ENCODE measurements at places on chromosomes 2 and 18. TPM values are rescaled to one million over a fixed set of nuclear protein-coding genes. Genes with fewer than 3 reads are reported as not detected.
A peak's percentile ranks its signal among the peaks of the same experiment; 100 is the strongest.

Gene DHRS9
- total RNA-seq: 1.9 TPM

DNA sequence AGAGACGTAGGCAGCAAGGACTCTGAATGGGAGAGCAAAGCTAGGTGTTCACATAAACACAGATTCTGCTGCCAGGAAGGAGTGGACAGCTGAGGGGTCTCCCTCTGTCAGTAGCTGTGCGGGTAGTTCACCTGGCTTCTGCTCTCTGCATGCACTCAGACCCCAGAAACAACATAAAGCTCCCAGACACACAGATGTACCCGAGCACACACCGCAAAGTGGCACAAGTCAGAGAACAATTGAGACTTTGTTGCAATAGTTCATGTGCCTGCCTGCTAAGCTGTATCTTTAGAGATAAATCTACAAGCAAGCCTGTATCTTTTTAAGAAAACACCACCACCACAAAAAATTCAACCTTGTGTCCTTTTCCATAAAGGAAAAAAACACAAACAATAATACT is 420.0 kb upstream of the ST6GAL2 start:
- DNase-seq: no peak
- H3K27me3 ChIP-seq: no peaks in the 10 kb centered on the region
- H3K4me1 ChIP-seq: no peaks in the 10 kb centered on the region
- H3K36me3 ChIP-seq: no peaks in the 10 kb centered on the region
- no peak overlapping the region for H3K4me3 ChIP-seq

DNA sequence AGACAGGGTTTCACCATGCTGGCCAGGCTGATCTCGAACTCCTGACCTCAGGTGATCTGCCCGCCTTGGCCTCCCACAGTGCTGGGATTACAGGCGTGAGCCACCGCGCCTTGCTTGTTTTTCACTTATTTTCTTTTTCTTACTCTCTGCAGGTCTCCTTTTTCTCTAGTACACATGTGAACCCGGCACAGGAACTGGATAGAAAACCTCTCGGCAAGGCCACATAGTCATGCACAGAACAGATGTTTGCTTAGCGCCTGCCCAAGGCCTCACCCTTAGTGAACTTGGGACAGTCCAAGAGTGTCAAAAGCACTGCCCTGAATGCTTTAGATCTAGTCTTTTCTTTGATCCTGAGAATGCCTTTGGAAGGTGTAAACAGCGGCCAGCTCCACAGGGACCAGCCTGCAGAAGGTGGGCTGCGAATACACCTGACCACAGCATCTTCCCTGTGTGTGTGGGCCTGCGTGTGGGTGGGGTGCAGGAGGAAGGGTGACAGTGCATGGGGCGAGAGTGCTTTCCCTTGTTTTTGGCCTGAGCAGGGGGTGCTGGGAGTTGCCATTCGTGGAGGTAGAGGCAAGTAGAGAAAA is 27.0 kb downstream of the IMPA2 start:
- no peak overlapping the region for H3K27ac ChIP-seq
- H3K36me3 ChIP-seq: no peaks in the 10 kb centered on the region
- no peak for DNase-seq

DNA sequence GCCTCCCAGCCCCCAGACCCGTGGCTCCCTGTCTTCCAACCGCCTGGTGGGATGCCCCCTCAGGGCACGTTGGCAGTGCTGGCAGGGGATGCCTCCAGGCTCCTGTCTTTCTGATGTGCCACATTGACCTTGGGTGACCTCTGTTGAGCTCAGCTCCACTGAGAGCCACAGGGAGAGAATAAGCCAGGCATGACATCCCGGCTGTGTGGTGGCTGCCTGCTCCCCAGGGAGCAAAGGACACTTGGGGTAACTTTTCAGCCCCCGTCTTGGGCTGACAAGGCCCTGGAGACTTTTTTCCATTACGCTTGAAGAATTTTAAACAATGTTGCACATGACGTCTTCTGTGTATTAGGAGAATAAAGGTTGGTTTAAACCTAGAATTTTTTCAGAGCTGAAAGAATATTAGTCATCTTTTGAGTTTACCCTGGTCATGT is 246.0 kb downstream of the TSN start:
- no peaks in the 10 kb centered on the region for H3K4me1 ChIP-seq
- H3K27ac ChIP-seq: no peak overlapping the region
- H3K4me3 ChIP-seq: no peak overlapping the region
- H3K27me3 ChIP-seq: no peaks in the 10 kb centered on the region
- no peaks in the 10 kb centered on the region for H3K36me3 ChIP-seq
- no peak for DNase-seq

GRCh38 chr2:119760237-119760955 is 674 bp downstream of the PTPN4 start:
- H3K27me3 ChIP-seq: no peaks in the 10 kb centered on the region
- peak overlapping the region; percentile 97 for H3K27ac ChIP-seq
- peaks cover 47% of the 10 kb centered on the region for H3K4me1 ChIP-seq
- peak; percentile 38 for DNase-seq
- peak overlapping the region; percentile 86 for H3K4me3 ChIP-seq

GRCh38 chr2:111975819-111976218 is 77.4 kb downstream of the MERTK start:
- no peak overlapping the region for H3K27ac ChIP-seq
- H3K36me3 ChIP-seq: peaks cover 16% of the 10 kb centered on the region
- H3K27me3 ChIP-seq: no peaks in the 10 kb centered on the region
- no peak for DNase-seq
- H3K4me3 ChIP-seq: no peak overlapping the region

- H3K4me3 ChIP-seq: no peak overlapping the region
- no peaks in the 10 kb centered on the region for H3K36me3 ChIP-seq
- DNase-seq: no peak
- peak overlapping the region; percentile 59 for H3K27ac ChIP-seq
Measured at GRCh38 chr2:7010391-7011054, 93.3 kb downstream of the RNF144A start.

GRCh38 chr2:49807689-49808088 is 653.4 kb upstream of the FSHR start:
- no peak overlapping the region for H3K27ac ChIP-seq
- no peaks in the 10 kb centered on the region for H3K27me3 ChIP-seq
- no peaks in the 10 kb centered on the region for H3K36me3 ChIP-seq
- no peak for DNase-seq

DNA sequence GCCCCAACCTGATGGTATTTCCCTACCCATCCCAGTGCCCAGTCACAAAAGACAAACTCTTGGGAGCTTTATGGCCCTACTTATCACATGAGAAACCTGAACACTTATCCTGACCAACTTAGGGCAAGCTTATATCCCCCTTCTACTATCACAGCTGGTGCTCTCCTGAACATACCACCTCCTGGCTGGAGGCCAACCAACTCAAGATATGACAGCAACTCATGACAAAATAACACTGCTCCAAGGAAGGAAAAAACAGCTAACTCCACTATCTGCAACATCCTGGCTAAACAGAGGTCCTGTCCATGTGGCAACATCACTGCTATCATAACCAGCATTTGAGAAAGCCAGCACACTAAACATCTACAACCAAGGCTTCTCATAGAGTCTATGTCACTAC is 20.9 kb upstream of the CLASP1 start:
- no peak overlapping the region for H3K27ac ChIP-seq
- H3K36me3 ChIP-seq: no peaks in the 10 kb centered on the region
- no peaks in the 10 kb centered on the region for H3K27me3 ChIP-seq
- no peak for DNase-seq

- H3K4me1 ChIP-seq: peaks cover 15% of the 10 kb centered on the region
- peak; percentile 33 for DNase-seq
- H3K36me3 ChIP-seq: no peaks in the 10 kb centered on the region
- H3K27ac ChIP-seq: peak overlapping the region; percentile 50
- no peaks in the 10 kb centered on the region for H3K27me3 ChIP-seq
Measured at GRCh38 chr2:158984604-158985135, 16.2 kb downstream of the TANC1 start.

DNA sequence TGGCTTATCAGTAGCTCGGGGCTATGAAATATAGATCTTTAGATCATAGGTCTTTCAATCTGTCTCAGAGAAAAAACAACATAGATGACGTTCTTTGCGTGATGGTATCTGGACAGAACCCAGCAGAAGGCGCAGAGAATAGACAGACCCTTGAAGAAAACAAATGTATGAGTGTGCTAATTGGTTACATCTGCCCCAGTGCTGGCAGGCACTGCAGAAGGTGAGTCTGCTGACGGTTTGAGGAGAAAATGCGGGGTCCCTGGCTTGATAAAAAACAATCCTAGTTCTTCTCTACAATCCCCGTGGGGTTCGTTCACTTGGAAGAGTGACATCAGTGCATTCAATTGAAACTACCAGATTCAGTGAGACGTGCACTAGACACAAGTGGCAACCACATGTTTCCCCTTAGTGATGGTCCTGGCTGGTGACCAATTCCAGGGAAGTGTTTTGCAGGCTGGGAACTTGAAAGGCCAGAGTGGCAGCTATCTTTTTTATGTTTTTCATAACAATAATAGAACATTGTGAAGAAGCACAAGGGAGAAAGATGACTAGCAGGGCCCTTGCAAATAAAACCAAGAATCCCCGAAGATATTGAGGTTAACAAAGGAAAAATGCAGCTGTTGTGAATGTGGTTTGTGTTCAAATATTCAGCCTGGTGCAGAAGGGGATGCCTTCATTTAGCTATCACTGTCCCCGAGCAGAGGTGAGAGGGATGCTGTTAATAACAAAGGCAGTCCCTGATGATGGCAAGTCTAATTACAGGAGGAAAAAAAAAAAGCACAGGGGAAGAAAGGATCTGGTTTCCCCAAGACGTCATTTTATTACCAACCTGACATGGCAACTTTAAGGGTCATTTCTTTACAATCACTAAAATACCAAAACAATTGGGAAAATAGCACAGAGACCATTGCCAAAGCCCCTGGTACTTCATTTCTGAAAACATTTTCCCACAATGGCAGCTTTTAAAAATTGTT is 337.6 kb upstream of the FIGN start:
- no peaks in the 10 kb centered on the region for H3K4me1 ChIP-seq
- H3K27me3 ChIP-seq: no peaks in the 10 kb centered on the region
- DNase-seq: no peak
- H3K4me3 ChIP-seq: no peak overlapping the region
- no peaks in the 10 kb centered on the region for H3K36me3 ChIP-seq
- no peak overlapping the region for H3K27ac ChIP-seq

DNA sequence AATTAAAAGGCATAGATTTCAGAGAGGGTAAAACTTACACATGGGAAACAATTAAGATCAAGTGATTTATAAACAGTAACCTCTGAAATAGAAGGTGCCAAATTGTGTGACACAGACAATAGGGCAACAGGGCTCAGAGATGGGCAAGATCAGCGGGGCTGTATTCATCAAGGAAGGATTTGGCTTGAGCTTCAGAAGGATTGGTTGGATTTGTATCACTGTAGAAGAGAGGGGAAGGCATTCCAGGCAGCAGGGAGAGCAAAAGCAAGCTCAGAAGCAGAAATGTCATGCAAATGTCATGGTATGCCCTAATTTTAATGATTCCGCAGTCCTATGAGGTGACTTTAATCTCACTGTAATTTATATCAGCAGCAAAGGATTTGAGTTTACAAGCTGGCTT is 415.0 kb upstream of the NRP2 start:
- no peak overlapping the region for H3K4me3 ChIP-seq
- H3K27me3 ChIP-seq: no peaks in the 10 kb centered on the region
- H3K4me1 ChIP-seq: no peaks in the 10 kb centered on the region
- H3K27ac ChIP-seq: no peak overlapping the region
